ENCODE measurements at places on chromosomes 2 and 18.

DNA sequence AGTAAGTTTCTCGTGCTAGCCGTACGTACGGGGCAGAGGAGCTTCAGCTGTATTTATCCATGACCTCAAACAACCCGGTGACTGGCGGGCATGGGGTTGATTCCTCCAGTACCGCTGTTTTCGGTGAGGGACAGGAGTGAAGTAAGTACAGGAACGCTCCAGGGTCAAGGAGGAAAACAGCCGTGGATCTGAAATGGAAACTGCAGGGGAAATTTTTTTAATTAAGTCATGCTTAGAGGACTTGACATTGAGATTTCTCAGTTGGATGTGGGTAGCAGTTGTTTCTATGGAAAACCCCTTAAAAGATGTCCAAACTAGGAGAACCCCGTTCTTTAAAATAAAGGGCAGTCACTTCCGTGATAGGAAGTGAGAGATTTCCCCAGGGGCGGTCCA, 1.2 kb downstream of the RAB12 start:
- no peak for DNase-seq

DNA sequence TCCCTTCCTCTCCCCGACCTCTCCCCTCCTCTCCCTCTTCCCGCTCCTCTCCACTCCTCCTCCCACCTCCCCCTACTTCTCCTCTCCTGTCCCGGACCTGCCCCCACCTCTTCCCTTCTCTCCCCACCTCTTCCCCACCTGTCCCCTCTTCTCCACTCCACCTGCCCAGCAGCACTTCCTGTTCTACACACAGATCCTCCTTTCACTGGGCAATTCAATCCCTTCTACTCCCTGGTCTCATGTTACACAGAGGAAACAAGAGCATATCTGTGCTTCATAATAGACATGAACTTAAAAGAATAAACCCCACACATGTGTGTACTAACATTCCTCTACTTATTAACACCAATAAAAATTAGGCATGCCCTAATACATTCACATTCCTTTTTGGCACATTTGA, 34.8 kb downstream of the TIMM21 start:
- no peak for DNase-seq

GRCh38 chr18:79819968-79820351, 22.2 kb downstream of the KCNG2 start:
- no peak for DNase-seq

GRCh38 chr2:17479875-17480274, 38.4 kb downstream of the RAD51AP2 start:
- DNase-seq, result no peak

- no peak for DNase-seq
Observed at GRCh38 chr2:73536133-73536840, 105.9 kb downstream of the NAT8 start.

GRCh38 chr2:44055664-44056063, 59.9 kb upstream of the LRPPRC start:
- DNase-seq, result no peak

GRCh38 chr2:207540431-207540830, 10.7 kb downstream of the CREB1 start:
- DNase-seq, result no peak

Data from stimulated activated CD8-positive, alpha-beta memory T cell treated with anti-CD3 and anti-CD28 coated beads, Interleukin-7, amount 100 ng/mL, for 4 hours (primary cell).